ENCODE measurements at places on chromosomes 6 and 20.

- DNase-seq: peak; percentile 87
These were observed 107.0 kb upstream of the OGFRL1 start for GRCh38 chr6:71181565-71181964.

- DNase-seq: no peak
These were observed 6.2 kb upstream of the RNF217 start for GRCh38 chr6:124956018-124956417.

DNA sequence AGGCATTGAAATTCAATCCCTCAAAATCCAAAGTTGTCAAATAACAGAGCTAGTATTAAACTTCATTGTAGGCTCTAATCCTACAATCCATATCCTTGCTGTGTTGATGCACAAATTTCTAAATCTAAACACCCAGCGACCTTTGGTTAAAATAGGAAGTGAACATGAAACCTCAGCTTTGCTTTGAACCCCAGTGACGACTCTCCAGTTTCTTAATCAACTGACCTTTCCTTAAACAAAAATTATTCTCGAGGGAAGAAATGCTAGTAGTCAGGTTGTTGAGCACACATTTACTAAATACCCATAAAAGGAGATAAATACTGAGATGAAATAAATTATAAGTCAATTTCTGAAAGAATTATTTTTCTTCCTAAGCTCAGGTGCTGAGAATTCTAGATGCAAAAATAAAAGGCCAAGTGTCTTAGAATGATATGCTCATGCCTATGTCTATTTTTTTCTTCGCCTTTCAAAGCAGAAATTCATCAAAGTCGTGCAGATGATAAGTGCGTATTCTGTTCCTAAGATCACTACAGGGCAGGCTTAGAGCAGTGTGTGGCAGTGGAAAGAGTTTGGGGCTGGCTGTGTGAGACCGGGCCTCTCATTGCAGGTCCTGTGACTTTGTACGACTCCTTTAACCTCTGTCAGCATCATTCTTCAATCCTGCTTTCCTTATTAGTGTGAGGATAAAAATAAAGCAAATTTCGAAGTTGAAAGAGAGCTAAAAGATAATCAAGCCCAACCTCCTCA, 208.7 kb downstream of the PRL start:
- no peak for DNase-seq

GRCh38 chr6:36867471-36868224, 7.0 kb downstream of the PPIL1 start:
- no peak for DNase-seq

DNA sequence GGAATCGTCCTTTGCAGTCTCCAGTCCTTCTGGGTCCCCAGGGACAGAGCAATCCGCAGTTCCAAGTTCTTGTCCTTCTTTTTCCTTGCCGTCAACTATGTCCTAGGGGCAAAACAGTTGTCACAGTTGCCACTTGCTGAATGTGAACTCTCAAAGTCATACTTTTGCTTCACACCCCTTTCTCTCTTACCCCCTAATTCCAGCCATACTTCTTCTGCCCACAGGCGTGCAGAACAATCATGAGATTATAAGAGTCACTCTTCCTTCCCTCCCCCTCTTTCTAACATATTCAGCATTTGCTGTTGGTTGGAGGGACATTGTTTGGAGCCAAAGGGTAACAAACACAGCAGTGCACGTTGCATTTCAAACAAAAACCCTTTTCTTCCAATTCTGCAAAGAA, 74.4 kb downstream of the BCAS1 start:
- DNase-seq: no peak

GRCh38 chr20:9195031-9195430, 126.1 kb downstream of the PLCB4 start:
- no peak for DNase-seq

GRCh38 chr6:82348130-82348529, 15.5 kb upstream of the TPBG start:
- no peak for DNase-seq

- no peak for DNase-seq
These were observed 90.6 kb downstream of the SCP2D1 start for GRCh38 chr20:18904192-18904591.

GRCh38 chr6:13831615-13832014, 17.3 kb upstream of the MCUR1 start:
- no peak for DNase-seq

DNA sequence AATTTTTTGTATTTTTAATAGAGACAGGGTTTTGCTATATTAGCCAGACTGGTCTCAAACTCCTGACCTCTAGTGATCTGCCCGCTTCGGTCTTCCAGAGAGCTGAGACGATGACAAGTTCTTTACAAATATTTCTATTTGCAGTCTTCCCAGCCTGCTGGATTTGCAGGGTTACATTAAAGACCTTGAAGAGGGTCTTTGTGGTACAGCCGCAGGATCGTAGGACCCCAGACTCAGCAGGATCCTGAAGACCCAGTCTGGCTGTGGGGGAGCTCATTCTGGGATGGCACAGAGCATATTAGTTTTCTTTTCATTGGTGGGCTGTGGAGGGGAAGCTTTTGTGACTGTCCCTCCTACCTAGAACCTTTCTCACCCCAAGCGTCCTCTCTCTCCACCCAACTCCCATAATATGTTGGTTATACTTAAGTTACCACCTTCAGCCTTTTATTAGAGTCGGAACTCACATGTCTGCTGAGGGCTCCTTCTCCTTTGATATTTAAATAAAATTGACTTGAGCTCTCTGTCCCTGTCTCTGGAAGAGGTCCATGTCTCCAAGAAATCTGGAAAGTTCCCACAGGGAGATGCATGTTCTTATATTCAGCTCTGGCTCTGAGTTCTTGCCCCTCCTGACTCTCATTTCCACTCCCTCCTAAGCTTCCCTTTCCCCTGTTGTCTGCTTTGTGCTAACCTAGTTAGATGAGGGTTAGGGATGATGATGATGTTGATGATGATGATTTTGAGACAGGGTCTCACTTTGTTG, 72.0 kb downstream of the TIAM2 start:
- no peak for DNase-seq

GRCh38 chr6:100322886-100323285, 141.8 kb downstream of the SIM1 start:
- no peak for DNase-seq

GRCh38 chr20:58044931-58045555, 183.4 kb downstream of the ANKRD60 start:
- DNase-seq: no peak

DNA sequence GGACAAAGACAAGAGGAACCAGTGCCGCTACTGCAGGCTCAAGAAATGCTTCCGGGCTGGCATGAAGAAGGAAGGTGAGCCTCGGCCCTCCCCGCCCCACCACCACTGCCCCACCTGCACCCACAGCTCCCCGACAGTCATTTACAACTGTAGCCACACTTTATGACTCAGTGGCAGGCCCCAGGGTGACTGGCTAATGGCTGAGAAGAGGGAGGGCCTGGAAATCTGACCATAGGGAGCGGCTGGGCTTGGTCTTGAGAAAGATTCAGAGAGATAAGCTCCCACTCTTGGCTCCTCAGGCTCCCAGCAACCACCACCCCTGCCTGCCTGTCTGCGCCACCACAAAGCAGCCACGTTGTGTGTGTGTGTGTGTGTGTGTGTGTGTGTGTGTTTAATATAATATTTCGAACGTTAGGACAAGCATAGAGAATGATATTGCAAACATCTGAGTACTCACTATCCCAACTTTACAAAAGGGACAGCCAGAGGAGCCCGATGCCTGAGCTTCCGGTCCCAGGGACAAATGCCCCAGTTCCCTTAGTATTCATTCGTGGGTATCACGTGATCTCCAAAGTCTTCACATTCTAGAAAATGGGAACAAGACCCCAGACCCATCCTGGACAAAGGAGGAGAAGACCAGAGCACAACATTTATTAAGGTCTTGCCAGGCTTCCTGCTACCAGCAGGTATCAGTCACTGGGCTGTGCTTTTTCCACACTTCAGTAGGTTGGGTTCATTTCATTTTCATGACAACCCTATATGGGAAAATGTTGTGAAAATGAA, 52.1 kb downstream of the HNF4A start:
- peak; percentile 98 for DNase-seq

DNA sequence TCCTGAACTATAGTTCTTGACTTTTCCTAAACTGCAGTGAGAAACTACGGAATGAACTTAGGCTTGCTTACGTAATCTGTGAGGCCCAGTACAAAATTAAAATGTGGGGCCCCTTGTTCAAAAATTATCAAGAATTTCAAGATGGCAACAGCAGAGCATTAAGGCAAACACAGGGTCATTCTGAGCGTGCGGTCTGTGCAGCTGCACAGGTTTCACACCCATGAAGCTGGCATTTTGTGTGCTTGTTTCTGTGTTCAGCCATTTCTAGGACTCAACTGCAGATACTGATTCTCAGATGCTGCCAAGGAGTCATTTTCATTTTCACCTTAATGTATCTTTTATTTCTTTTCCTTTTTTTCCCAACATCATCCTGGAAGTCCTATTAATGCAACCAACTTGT, 49.6 kb upstream of the HBS1L start:
- DNase-seq: no peak

- no peak for DNase-seq
These were observed 7.5 kb downstream of the TFAP2B start for GRCh38 chr6:50826037-50826761.

- DNase-seq: no peak
These were observed 3.0 kb downstream of the ANKRD66 start for GRCh38 chr6:46749731-46750130.

- DNase-seq: no peak
These were observed 46.9 kb upstream of the TAB2 start for GRCh38 chr6:149270616-149271015.

DNA sequence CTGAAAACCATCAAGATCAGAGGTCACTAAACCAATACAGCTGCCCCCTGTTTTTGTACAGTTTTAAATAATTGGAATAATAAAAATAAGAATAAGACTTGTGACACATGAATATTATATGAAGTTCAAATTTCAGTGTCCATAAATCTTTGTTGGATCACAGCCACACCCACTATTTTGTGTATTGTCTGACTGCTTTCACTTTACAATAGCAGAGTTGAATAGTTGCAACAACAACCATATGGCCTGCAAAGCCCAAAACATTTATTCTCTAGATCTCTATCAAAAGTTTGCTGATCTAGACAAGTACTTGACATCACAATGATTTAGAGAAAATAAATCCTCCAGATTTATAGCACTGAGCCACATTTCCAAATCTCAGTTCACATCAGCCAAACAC, 73.6 kb downstream of the SPTLC3 start:
- no peak for DNase-seq

- no peak for DNase-seq
These were observed 1.5 kb upstream of the ARFGEF2 start for GRCh38 chr20:48919882-48920526.

GRCh38 chr6:100296810-100297544, 167.7 kb downstream of the SIM1 start:
- DNase-seq: peak; percentile 69

GRCh38 chr20:10404959-10405530, 29.0 kb downstream of the MKKS start:
- no peak for DNase-seq

GRCh38 chr20:15141861-15142260, 804.4 kb upstream of the FLRT3 start:
- no peak for DNase-seq

GRCh38 chr6:1611322-1611571, 1.5 kb downstream of the FOXC1 start:
- DNase-seq: peak; percentile 53

DNA sequence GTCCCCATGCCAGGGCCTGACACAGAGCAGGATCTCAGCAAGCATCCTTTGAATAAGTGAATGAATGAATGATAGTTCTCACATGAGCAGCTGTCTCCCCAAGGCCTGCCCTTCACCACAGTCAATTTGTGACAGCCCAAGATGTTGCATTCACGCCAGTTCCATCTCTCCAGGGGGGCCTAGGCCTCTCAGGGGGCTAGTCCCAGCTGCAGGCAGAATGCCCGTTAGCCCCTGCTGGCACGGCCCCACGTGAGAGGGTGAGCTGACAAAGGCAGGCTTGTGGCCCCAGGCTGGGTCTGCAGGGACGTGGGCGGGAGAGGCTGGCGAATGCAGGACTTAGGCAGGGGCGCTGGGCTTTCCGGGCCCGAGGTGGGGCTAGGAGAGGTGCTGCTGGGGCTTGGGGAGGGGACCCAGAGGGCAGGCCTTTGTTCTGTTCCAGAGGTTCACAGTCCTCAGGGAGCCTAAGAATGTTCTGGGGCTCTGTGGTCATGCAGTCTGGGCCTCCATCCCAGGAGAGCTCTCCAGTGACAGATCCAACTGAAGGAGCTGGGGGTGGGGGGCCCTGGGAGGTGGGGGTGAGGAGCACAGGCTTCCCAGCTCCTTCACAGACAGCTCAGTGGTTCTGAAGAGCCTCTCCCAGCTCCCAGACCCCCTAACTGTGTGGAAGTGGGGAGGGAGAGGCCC, 30.5 kb upstream of the TLDC2 start:
- no peak for DNase-seq

GRCh38 chr20:43694763-43695162, 27.8 kb downstream of the MYBL2 start:
- DNase-seq: no peak

DNA sequence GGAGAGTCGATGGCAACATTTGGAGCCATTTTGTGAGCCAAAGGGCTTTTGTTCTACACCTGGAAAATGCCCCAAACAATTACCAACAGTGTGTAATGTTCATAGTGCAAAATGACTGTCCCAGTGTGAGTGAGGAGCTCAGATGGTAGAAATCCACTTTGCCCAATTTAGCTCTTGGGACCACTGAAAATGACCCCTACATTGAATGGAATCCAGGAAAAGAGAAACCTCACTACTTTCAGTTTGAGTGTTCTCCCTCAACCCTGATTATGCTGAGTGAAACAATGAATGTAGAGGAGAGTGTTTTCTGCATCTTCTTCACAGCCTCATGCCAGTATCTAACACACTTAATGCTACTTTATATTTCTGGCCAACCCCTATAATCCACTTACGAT, 84.9 kb upstream of the NRN1 start:
- DNase-seq: no peak

DNA sequence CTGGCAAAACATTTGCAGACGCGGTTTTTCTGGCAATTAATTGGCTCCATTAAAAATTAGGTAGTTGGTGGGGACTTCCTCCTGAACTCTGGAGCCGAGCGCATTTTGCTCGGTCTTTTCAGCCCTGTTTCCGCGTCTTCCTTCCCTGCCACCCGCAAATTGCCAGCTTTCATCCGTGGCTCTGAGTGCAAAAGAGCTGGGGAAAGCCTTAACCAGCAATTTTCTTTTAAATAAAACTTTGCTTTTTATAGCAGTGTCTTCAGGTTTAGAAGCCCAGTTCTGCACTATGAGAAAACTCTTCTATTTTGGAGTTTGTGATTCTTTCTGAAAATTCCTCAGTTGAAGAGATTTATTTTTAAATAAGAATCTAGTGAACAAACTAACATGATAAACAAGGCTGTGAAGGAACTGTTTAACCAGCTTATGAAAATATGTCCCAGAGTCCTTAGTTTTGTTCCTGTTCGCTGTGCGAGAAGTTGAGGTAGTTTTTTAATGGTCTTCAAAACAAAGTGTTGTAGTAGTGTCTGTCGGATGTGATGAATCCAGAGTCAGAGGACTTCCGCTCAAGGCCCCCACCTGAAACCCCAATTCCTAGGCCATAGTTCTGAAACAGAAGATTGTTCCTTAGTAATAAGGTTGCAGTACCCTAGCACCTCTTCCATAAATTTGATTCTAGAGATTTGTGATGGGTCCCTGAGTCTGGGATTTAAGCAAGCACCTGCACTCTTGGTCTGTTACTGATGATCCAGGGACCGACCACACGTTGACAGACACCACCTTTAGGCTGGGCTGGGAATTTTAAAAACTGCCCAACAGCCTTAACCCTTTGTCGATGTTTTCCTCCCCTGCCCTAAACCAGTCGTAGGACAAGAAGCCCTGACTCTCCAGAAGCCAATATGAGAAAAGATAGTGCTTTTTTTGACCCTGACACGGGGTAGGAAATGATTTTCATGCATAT, 950 bp downstream of the KCTD20 start:
- DNase-seq: peak; percentile 48
